Activated B cell treated with CpG ODN at 0.5 μM for 24 hours (primary cell): ENCODE measurements at places on chromosomes 16 and 17.

- DNase-seq = no peak
Measured at GRCh38 chr16:14278749-14279148, 207.6 kb downstream of the MRTFB start.

DNA sequence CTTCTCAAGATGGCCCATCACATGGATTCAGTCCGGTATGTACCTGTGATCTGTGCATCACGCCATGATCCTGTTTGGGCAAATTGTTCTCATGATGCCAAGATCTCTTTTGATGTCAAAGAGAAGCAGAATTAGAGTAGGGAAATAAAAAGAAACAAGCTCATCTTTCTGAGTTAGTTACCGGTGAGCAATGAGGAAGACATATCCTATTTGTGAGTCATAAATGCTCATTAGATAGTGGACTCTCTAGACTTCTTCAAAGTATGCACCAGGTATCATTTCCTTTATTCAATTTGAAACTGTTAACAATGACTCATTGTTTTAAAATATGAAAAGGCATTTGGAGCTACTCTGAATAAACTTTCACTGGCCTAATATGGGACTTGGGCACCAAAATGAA, 8.0 kb upstream of the KRTAP4-12 start:
- no peak for DNase-seq

- no peak for DNase-seq
Measured at GRCh38 chr17:227078-227945, 45.9 kb upstream of the DOC2B start.

GRCh38 chr16:81443688-81444447, 740 bp upstream of the CMIP start:
- DNase-seq = no peak

- no peak for DNase-seq
Measured at GRCh38 chr17:71113347-71113746, 944.0 kb downstream of the KCNJ2 start.

DNA sequence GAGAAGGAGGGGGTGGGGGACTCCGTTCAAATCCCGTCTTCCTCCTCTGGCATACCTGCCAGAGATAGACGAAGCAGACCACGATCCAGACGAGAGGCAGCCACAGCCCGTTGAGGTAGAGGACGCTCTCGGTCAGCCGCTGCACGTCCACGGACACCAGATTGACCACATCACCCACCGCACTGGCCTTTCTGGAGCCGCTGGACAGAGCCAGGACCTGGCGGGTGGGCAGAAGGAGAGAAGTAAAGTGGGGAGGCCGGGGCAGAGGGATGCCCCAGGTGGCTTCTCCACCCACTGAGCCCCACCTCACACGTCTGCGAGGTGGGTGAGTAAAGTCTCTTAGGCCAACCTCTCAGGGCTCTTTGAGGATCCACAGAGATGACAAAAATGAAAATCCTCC, 25.3 kb downstream of the ABCC6 start:
- DNase-seq = no peak

- no peak for DNase-seq
Measured at GRCh38 chr17:32941419-32942032, 13.6 kb downstream of the TMEM98 start.

DNA sequence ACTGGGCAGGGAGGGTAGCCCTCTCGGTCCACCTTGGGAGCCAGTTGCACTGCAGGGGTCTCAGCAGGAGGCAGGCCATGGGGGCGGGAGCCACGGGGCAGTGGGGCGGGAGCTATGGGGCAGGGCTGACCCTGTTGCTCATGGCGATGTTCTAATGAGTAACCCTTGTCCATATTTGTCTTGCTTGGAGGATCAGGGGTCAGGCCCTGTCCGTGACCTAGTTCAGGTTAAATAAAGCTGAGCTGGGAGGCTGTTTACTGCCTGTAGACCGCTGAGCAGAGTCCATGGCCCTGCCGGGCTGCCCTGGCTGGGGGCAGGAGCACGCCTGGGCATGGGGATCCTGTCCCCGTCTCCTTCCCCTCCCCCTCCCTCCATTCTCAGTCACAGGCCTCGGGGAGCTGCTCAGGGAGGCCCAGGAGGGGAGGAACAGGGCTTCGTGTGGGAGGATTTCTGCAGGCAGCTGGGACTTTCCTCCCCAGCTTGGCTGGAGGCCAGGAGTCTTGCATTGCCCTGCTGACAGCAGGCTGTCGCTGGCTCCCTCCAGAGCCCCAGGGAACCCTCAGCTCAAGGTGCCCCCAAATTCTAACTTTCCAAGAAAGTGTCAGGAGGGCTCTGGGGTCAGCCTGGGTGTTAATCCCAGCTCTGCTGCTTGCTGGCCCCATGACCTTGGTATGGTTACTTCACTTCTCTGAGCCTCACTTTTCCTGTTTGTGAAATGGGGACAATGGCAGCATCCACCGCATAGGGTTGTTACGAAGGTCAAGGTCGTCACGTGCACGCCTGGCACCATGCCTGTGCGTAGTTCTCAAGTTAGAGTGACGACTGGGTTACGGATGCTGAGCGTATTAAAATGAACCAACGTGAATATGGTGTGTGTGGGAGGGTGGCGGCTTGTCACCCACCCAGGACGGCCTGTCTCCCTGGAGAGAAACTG, 6.1 kb upstream of the SERPINF2 start:
- DNase-seq = no peak
